Activated T-helper 9 cell treated with anti-CD3 and anti-CD28 coated beads, Interleukin-2, amount 50 U/mL, for 16 hours (primary cell): ENCODE measurements at places on chromosomes 12 and 14.

GRCh38 chr12:14802247-14802646, 1.0 kb downstream of the WBP11 start:
- DNase-seq = no peak

DNA sequence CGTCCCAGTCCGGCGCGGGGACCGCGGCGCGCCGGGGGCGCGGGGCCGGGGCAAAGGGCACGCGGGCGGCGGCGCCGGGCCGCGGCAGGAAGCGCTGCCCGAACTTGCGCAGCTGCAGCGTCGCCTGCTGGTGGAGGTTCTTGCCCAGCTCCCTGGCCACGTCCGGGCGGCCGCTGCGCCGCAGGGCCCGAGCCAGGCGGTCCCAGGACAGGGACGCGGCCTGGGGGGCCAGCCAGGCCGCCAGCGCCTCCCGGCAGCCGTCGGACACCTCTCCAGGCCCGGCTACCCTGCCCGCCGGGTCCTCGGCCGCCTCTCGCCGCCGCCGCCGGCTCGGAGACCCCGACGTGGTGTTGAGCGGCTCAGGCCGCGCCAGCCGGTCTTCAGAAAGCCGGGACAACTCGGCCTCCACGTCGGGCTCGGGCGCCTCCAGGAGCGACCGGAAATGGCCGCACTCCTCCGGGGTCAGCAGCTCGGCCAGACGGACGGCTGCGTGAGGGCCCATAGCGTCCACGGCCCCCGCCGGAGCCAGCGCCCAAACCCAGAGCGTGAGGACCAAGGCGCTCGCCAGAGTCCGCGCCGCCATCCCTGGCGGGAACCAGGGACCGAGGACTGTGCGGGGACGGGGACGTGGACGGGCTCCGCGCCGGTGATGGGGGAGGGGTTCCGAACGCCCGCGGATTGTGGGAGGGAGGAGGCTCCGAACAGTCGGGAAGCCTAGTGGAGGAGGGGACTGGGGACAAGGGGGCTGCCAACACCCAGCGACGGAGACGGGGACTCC, 34.0 kb downstream of the FIGNL2 start:
- peak; percentile 49 for DNase-seq

DNA sequence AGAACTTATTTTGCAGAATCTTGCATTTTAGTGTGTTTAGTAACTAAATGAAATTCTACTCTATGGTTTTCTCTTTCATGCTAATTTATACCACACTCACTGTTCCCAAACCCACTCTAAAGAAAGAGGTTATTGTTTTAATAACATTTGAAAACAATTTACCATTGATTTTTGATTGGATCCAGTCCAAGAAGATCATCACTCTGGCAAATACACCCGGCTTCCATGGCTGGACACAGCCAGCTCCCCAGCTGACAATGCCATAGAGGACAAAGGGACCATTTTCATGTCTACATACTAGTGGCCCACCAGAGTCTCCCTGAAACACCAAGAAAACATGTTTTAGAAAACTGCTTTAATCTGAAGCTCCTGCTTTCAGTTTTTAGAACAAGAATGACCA, 42.4 kb downstream of the OVCH1 start:
- no peak for DNase-seq

GRCh38 chr14:103867523-103867953, 20.2 kb upstream of the PPP1R13B start:
- no peak for DNase-seq

- no peak for DNase-seq
These were observed 465.4 kb downstream of the NPAS3 start for GRCh38 chr14:33404054-33404453.

DNA sequence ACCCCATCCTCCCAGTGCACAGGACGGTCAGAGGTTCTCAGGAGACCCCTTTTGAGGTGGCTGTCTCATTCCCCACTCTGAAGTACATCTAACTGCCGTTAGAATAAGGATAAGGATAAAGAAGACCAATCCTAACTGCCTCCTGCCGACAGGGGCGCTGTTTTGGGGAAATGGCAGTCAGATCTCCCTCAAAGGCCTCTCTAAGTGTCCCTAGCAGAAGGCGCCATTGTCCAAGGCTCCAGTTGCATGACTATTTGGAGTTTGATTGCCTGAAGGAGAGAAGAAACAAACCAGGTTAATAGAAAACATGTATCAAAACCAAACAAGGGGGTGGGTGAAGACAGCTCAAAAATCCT, 29.1 kb upstream of the KLRB1 start:
- no peak for DNase-seq

DNA sequence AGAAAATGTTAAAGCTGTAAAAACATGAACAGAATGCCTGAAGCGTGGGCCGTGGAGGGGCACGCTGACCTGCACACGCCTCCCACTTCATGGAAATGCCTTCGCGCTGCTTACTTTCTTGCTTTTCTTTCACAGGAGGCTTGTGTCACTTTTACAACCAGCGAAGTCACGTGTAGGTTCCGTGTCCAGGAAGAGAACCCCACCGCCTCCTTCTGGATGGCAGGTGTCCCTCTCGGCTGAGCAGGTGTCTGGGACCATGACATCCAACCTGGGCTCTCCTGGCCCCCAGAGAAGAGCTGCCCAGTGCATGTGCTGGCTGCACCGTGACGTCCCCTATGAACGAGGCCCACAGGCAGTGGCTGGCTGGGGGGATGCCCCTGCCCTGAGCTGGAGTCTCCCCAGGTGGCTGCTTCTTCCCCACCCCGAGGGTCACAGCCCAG, 345.0 kb upstream of the SFSWAP start:
- DNase-seq = no peak

- no peak for DNase-seq
These were observed 5.0 kb upstream of the EP400 start for GRCh38 chr12:131944601-131945251.

- no peak for DNase-seq
These were observed 128.4 kb downstream of the DAD1 start for GRCh38 chr14:22460461-22461195.

DNA sequence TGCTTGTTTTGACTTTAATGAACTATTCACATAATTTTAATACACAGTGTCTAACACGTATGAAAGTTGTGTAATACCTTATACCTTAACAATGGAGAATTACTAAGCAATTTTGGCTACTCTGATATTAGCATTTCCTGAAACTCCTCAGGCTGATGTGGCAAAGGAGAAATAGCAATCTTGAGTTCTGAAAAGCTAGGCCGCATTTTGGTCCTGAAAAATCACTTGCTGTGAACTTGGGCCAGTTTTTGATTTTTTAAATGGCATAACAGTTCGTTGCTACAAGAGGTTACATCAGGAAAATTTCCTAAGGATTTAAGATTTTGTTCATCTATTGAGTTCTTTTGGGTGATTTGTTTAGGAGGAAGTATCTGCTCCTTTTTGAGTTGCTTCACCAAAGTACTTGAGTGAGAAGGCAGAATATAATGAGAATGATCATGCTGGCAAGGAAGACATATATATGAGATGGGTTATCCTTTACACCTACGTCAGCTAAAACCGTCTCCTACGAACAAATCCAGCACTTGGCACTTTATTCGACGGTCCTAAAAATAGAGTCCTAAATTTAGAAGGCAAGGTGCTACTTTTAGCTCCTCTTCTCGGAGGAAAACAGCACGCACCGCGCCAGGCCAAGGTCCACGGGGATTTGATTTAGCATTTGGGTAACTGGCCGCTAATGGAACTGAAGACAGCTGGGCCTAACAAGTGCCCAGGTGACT, 32.2 kb downstream of the MIA2 start:
- DNase-seq = no peak

GRCh38 chr14:102909462-102909861, 13.0 kb upstream of the AMN start:
- DNase-seq = no peak

GRCh38 chr12:127620735-127621355, 646.1 kb upstream of the TMEM132C start:
- no peak for DNase-seq

GRCh38 chr12:92745856-92746550, 43.2 kb downstream of the PLEKHG7 start:
- DNase-seq = no peak

- no peak for DNase-seq
These were observed 59.6 kb downstream of the MDM2 start for GRCh38 chr12:68867606-68868005.
